Tibial nerve (tissue), 4 donors: ENCODE measurements at places on chromosomes 6 and 20. TPM values are rescaled to one million over a fixed set of nuclear protein-coding genes. Genes with fewer than 3 reads are reported as not detected.

DNA sequence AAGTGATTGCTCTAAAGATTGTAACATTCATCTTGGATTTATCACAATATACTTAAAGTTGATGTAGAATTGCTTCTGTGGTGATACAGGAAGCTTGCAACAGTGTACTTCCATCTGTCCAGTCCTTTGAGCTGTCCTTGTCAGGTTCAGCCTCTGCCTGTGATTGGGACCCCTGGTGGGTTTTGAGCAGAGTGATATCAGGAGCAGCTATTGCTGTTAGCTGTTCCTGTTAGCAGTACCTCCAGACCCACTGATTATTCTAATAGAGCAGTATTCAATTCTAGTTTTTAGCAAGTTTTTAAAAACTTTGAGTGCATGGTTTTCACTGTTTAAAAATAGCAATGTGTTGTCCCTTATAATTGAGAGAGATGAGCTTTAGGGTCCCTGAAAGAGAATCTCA lies 48.8 kb downstream of the TULP4 start:
- no peak for DNase-seq

GRCh38 chr6:167800549-167800948 lies 26.2 kb upstream of the AFDN start:
- DNase-seq: no peak

- DNase-seq: no peak
Measured at GRCh38 chr6:107655245-107655644, 165.3 kb downstream of the SOBP start.

ESR1 gene
- 2.1 TPM for total RNA-seq

C6orf136 gene
- total RNA-seq: 21.4 TPM

BNIP5 gene
- total RNA-seq: not detected

RIPPLY2 gene
- total RNA-seq: 16.7 TPM

CDH26 gene
- total RNA-seq: 1.3 TPM
